ENCODE measurements at places on chromosomes 2 and 18. TPM values are rescaled to one million over a fixed set of nuclear protein-coding genes. Genes with fewer than 3 reads are reported as not detected.
A peak's percentile ranks its signal among the peaks of the same experiment; 100 is the strongest.

GRCh38 chr2:219118504-219118903 is 42.1 kb downstream of the NHEJ1 start:
- H3K27ac ChIP-seq: no peak overlapping the region
- no peak overlapping the region for H3K4me3 ChIP-seq
- DNase-seq: no peak
- no peaks in the 10 kb centered on the region for H3K4me1 ChIP-seq

GRCh38 chr2:130376433-130377293 is 20.8 kb downstream of the PTPN18 start:
- H3K4me3 ChIP-seq: no peak overlapping the region
- no peaks in the 10 kb centered on the region for H3K4me1 ChIP-seq
- DNase-seq: peak; percentile 28
- H3K27me3 ChIP-seq: no peaks in the 10 kb centered on the region

The NEURL3 gene
- total RNA-seq: not detected

DNA sequence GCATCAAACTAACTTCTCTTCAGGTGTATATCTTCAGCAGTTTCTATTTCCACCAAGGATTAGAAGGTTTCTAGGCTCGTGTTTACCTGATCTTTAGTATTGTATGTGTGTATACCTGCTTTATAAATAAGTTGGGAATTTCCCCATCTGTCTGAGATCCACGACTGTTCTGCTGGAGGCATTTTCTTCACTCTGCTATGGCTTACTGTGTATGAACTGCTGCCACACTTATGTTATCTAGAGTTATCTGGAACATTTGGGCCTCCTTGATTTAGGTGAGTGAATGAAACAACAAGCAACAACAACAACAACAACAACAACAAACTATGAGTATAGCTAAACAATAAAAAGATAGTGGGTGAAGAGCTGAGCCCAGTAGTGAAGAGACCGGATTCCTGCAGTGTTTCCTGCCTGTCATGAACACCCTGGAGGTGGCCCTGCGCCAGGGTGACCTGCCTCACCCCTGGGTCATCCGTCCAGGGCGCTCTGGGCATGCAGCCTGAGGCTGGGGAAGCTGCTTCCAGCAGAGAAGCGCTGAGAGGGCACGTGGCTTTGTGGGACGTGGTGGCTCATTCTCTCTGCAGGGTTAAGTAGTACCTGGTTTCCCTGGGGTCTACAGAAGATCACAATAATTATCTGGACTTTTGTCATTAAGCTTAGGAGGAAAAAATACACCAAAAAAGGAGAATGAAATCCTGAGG is 56.1 kb upstream of the GATA6 start:
- H3K36me3 ChIP-seq: no peaks in the 10 kb centered on the region
- no peak overlapping the region for H3K4me3 ChIP-seq
- no peak for DNase-seq
- H3K27ac ChIP-seq: no peak overlapping the region
- H3K27me3 ChIP-seq: no peaks in the 10 kb centered on the region
- no peaks in the 10 kb centered on the region for H3K4me1 ChIP-seq

DNA sequence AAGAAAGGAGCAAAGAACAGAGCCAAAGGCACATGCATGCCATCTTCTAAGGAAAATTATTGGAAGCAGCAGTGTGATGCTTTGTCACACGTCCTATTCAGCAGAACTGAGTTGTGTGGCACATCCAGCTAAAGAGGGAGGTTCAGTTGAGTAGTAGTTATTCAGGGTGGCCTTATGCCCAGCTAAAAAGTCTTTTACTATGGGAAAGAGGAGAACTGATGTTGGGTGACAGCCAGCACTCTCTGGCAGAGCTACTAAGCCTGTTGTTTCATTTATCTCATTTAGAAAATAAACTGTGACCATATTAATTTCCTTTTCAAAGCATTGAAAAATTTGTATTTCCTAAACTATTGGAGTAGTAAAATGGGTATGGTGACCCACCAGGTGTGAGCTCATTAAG is 18.5 kb downstream of the ITGA6 start:
- H3K36me3 ChIP-seq: no peaks in the 10 kb centered on the region
- no peaks in the 10 kb centered on the region for H3K4me1 ChIP-seq
- H3K4me3 ChIP-seq: no peak overlapping the region
- no peak for DNase-seq
- no peak overlapping the region for H3K27ac ChIP-seq
- H3K27me3 ChIP-seq: no peaks in the 10 kb centered on the region

GRCh38 chr18:56085551-56085950 is 497.6 kb upstream of the TCF4 start:
- H3K27ac ChIP-seq: no peak overlapping the region
- H3K27me3 ChIP-seq: no peaks in the 10 kb centered on the region
- H3K36me3 ChIP-seq: no peaks in the 10 kb centered on the region
- no peak overlapping the region for H3K4me3 ChIP-seq

DNA sequence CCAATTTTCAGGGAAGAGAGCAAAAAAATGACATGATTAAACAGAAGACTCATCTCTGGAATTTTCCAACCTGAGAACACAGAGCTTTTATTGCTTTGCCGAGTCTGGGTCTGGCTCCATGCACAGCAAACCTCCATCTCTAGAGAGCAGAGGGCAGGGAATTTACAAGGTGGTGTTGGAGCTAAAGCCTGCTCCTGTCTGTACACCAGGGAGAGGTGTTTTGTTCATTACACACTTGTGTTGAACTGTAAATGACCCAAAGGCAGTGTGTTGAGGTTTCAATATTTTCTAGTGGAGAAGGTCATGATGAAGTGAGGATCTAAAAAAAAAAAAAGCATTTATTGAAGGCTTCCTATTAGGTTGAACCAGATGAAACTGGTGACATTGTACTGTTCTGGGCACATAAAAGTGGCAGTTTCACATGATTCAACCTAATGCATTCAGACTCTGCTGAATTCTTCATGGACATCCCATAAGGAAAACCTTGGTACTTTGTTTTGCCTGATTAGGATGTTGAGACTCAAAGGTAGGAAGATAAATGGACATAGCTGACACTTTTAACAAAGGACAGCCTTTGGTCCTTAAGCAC is 238.3 kb downstream of the CLIP4 start:
- no peaks in the 10 kb centered on the region for H3K36me3 ChIP-seq
- no peak overlapping the region for H3K27ac ChIP-seq
- no peaks in the 10 kb centered on the region for H3K4me1 ChIP-seq
- DNase-seq: no peak
- H3K27me3 ChIP-seq: no peaks in the 10 kb centered on the region

DNA sequence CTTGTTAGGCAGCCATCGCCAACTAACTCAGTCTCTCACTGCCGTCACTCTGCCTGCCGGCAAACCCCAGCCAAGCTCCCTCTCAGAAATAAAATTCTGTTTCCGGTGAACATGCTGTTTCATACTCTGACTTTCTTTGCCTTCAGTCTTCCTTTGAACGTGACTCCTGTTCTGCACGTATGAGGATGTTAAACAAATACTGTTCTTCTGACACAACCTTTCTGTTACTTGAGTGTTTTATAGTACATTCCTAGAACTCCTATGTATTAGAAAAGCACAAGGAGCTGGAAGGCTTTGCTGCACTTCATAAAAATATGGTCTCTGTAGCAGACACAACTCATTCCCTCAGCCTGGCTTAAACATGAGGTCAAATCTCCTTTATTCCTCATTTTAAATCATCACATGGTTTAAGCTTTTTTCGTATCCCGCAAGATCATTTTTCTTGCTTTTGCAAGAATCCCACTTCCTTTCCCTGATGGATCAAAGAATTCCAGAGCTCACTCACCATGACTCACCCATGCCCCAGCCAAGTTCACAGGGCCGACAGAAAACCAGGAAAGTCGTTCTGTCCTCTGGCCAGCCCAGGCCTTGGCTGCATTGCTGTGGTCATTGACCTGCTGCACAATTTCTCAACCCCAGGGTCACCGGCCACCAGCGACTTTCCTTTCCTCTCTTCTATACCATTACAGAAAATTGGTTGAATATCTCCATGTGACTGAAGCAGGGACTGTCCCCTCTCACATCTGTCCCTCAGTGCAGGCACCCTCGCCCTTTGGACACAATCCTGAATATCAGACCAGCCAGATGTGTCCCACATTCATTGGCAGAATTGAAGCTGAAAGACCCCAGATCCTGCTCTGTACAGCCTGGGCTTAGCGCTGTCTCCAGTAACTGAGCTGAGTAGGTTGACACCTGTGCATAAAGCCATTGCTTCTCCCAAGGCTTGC is 183.1 kb upstream of the ARL4C start:
- H3K4me1 ChIP-seq: peaks cover 15% of the 10 kb centered on the region
- H3K36me3 ChIP-seq: no peaks in the 10 kb centered on the region
- H3K4me3 ChIP-seq: no peak overlapping the region
- H3K27me3 ChIP-seq: no peaks in the 10 kb centered on the region
- peak; percentile 89 for DNase-seq

The AQP12B gene
- not detected for total RNA-seq

GRCh38 chr18:4283746-4284291 is 171.3 kb downstream of the DLGAP1 start:
- no peak overlapping the region for H3K4me3 ChIP-seq
- no peaks in the 10 kb centered on the region for H3K36me3 ChIP-seq
- no peak overlapping the region for H3K27ac ChIP-seq
- no peak for DNase-seq

- H3K4me3 ChIP-seq: no peak overlapping the region
- no peak for DNase-seq
- no peaks in the 10 kb centered on the region for H3K27me3 ChIP-seq
- no peak overlapping the region for H3K27ac ChIP-seq
- H3K36me3 ChIP-seq: no peaks in the 10 kb centered on the region
Observed at GRCh38 chr18:24631243-24632025, 171.0 kb downstream of the HRH4 start.

The LOXHD1 gene
- not detected for total RNA-seq

The KCNK3 gene
- total RNA-seq: 6.9 TPM

GRCh38 chr18:46892842-46893241 is 24.5 kb downstream of the PIAS2 start:
- no peak for DNase-seq
- no peaks in the 10 kb centered on the region for H3K4me1 ChIP-seq
- H3K27ac ChIP-seq: no peak overlapping the region
- H3K4me3 ChIP-seq: no peak overlapping the region

GRCh38 chr2:49857371-49858112 is 703.2 kb upstream of the FSHR start:
- no peaks in the 10 kb centered on the region for H3K27me3 ChIP-seq
- H3K4me1 ChIP-seq: no peaks in the 10 kb centered on the region
- no peak overlapping the region for H3K4me3 ChIP-seq
- no peaks in the 10 kb centered on the region for H3K36me3 ChIP-seq
- no peak overlapping the region for H3K27ac ChIP-seq

GRCh38 chr2:191824398-191824797 is 22.5 kb downstream of the CAVIN2 start:
- no peaks in the 10 kb centered on the region for H3K4me1 ChIP-seq
- no peak overlapping the region for H3K4me3 ChIP-seq
- H3K27ac ChIP-seq: no peak overlapping the region
- H3K36me3 ChIP-seq: no peaks in the 10 kb centered on the region

DNA sequence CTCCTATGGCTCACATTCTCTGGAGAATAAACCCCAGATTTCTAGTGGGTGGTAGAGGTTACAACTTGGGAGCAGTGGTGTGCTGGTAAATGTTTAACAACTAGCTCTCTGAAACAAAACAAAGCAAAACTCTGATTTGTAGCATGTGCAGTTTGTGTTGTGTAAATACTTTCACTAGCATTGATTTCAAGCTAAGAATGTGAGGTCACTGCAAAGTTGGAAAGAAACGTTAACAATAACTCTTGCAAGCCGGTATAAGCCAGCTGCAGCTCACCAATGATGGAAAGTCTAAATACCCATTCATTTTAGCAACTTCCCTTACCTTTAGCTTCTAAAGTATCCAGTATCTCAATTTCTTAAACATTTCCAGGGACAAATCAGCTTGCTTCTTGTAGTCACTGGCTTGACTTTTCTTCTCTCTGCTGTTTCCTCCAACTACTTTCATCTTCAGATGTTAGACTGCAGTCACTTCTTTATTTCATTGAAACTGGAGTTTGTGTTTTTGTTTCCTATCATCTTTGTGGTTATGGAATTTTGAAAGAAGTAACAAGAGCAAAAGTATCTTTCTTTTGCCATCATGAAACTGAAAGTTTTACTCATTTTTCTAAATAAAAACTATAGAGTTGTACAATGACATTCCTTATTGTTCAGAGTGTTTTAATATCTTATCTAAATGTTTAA is 140.2 kb downstream of the PLCL1 start:
- H3K27ac ChIP-seq: no peak overlapping the region
- H3K4me3 ChIP-seq: no peak overlapping the region
- DNase-seq: no peak
- H3K27me3 ChIP-seq: no peaks in the 10 kb centered on the region

The GKN2 gene
- not detected for total RNA-seq

DNA sequence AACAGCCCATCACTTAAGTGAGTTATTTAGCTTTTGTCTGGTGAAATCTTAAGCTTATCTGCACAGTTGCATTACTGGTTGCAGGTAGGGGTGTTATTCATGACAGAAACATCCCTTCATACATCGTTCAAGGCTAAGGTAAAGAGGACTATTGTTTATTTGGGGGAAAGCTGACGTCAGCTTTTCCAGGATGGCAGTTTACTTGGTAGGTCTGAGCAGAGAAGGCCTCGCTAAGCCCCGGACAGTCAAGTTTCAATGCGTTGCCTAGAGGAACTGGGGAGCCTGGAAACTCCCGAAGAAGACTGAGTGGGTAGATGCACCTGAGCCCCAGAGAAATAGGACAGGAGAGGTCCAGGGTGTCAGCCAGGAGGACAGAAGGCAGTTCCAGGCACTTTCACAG is 2.2 kb downstream of the RNU4ATAC start:
- DNase-seq: no peak
- no peaks in the 10 kb centered on the region for H3K27me3 ChIP-seq
- H3K4me3 ChIP-seq: no peak overlapping the region
- no peak overlapping the region for H3K27ac ChIP-seq

The PROM2 gene
- total RNA-seq: 2.3 TPM

- no peak for DNase-seq
- no peak overlapping the region for H3K27ac ChIP-seq
- H3K4me1 ChIP-seq: no peaks in the 10 kb centered on the region
- H3K36me3 ChIP-seq: no peaks in the 10 kb centered on the region
- H3K27me3 ChIP-seq: no peaks in the 10 kb centered on the region
Observed at GRCh38 chr2:37847792-37848191, 77.3 kb upstream of the RMDN2 start.

DNA sequence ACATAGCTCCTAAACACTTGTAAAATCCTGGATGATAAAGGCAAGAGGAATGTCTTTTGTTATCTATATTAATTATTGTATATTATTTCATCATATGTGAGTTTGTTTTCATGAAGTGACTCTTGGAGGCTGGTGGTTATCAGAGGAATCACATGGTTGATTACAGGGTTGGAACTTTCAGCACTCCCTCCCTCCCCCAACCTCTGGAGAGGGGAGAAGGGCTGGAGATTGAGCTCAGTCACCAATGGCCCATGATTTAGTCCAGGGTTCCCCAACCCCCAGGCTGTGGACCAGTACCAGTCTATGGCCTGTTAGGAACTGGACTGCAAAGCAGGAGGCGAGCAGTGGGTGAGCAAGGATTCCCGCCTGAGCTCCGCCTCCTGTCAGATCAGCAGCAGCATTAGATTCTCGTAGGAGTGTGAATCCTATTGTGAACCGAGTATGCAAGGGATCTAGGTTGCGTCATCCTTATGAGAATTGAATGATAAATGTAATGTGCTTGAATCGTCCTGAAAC is 37.7 kb downstream of the FBXO48 start:
- H3K4me3 ChIP-seq: no peak overlapping the region
- H3K36me3 ChIP-seq: no peaks in the 10 kb centered on the region
- no peaks in the 10 kb centered on the region for H3K27me3 ChIP-seq
- DNase-seq: no peak
- peaks cover 21% of the 10 kb centered on the region for H3K4me1 ChIP-seq
- H3K27ac ChIP-seq: no peak overlapping the region

The LYPD6B gene
- total RNA-seq: not detected

Data from sigmoid colon (tissue), 7 donors.